Stimulated activated CD4-positive, alpha-beta T cell treated with anti-CD3 and anti-CD28 coated beads, Interleukin-1b, Interleukin-23, amount 100 ng/mL, for 1 hour (primary cell): ENCODE measurements at places on chromosomes 4 and X.

GRCh38 chr4:4362991-4363697, 23.8 kb upstream of the NSG1 start:
- no peak for DNase-seq

DNA sequence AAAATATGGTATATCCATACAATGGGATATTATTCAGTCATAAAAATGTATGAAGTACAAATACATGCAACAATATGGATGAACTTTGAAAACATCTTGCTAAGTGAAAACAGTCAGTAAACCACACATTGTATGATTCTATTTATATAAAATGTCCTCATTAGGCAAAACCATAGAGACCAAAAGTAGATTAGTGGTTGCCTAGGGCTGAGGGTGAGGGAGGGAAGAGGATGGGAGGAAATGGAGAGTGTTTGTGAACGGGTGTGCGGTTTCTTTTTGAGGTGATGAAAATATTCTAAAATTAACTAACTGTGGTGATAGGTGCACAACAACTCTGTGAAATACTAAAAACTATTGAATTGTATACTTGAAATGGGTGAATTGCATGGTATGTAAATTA, 29.6 kb downstream of the TEX11 start:
- DNase-seq = no peak

GRCh38 chr4:80070880-80071603, 2.0 kb downstream of the ANTXR2 start:
- no peak for DNase-seq

- DNase-seq = no peak
Observed at GRCh38 chrX:24646006-24646405, 1.1 kb downstream of the PCYT1B start.

GRCh38 chr4:136599890-136600289, 932.4 kb downstream of the PCDH18 start:
- DNase-seq = no peak

- no peak for DNase-seq
Observed at GRCh38 chr4:138953961-138954371, 61.6 kb upstream of the NOCT start.

DNA sequence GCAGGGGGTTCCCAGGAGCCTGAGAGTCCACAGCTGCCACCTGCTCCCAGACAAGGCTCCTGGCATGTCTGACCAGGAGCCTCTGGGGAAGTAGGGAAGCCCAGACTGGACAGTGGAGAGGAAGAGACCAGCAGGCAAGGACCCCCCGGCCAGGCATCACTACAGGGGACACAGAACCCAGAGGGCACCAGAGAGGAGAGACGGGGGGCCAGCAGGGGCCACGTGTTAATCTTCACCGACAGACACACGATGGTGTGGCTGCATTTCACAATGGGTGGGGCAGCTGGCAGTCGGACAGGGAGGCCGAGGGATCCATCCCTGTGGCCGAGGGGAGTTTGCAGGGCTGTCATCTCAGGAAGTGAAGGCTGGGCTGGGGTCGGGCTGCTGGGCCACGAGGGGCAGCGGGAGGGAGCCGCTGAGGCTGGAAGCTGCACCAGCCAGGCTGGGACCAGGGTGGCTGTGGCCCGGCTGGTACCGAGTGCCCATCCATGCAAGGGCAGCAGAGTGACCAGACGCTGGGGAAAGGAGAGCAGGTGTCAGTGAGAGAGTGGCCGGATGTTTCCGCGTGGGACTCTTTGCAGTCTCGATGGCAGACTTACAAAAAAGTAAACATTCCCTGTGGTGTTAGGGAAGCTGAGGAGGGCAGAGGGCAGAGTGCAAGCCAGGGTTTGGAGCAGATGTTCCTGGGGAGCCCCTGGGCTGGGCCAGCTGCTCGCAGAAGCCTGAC, 4.7 kb downstream of the PDE6B start:
- no peak for DNase-seq

DNA sequence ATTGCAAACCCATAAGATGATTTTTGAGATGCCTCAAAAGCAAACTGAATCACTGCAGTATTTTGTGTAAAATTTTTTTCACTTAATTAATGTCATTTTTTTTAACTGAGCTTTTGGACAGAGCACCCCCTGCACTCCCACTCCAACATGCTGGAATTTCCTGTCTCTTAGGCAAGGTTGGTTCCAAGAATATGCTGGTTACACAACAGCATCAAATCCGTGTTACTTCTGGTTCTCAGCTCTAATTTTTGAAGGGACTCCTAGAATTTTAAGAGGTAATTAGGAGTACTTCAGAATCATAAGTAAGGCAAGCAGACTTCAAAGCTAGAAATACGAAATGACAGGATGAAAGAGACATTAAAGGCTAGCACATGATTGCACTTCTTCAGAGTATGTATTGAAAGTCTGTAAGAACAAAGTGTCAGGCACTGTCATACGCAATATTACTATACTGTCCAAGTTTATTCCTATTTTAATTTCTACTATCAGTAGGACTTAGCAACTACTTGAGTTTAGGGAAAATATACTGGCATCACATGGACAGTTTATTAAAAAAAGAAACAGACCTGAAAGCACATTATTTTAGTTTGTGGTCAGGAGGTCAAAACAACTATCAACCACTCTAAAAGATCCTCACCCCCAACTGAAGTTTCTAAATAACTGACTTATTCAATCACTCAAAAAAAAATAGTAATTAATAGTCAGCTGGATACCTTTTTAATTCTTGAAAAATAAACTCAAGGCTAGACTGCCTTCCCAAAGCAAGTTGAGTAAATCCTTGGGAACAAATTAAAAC, 1.6 kb upstream of the JCHAIN start:
- no peak for DNase-seq

- DNase-seq = no peak
Observed at GRCh38 chrX:16578218-16578617, 71.7 kb upstream of the S100G start.

DNA sequence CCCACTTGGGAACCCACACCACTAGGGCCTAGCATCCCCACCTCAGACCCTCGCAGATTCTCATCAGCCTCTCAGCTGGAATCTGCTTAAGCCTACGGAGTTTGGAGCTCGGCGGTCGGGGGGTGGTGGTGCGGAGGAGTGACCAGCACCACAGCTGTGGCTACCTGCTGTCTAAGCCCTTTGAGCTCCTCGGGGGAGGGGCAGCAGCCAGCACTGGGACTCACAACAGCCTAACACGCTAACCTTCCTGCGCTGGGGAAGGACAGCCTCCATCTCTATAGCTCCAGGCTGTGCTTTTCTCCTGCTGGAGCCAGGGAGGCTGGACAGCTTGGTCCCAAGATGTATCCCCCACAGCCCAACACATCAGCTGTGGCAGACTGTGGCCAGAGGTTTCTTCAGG, 281.5 kb downstream of the USP46 start:
- DNase-seq = no peak

- no peak for DNase-seq
Observed at GRCh38 chrX:68868902-68869800, 40.3 kb downstream of the EFNB1 start.

GRCh38 chr4:3441501-3442459, at the start of gene HGFAC:
Gene HGFAC, plus strand, starts transcription at chr4:3441968. Its CDS starts 34 bp downstream, at chr4:3442002.
- no peak for DNase-seq

- no peak for DNase-seq
Observed at GRCh38 chrX:6184900-6185515, 43.7 kb downstream of the NLGN4X start.

DNA sequence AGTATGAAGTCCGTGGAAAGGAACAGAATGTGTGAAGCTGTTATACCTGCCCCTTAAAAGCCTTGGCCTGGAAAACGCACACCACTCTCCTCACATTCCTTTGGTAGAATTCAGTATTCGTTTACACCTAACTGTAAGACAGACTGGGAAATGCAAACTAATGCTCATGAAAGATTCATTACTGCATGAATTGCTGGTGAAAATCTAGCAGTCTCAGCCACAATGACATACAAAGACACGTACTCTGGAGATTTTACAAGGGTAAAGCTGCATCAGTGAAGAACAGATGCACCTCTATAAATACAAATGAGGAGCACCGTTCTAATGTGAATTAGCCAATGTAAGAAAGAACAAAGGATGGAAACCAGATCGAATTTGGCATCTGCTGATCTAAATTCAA, 2051.3 kb downstream of the PCDH7 start:
- no peak for DNase-seq

GRCh38 chr4:187479511-187479910, 516.1 kb upstream of the ZFP42 start:
- no peak for DNase-seq

GRCh38 chrX:15790769-15791290, 546 bp downstream of the ZRSR2 start:
- DNase-seq = no peak
